ENCODE measurements at places on chromosomes 12 and 14.
A peak's percentile ranks its signal among the peaks of the same experiment; 100 is the strongest.

GRCh38 chr12:52612431-52613383 lies 5.7 kb downstream of the KRT73 start:
- no peak for DNase-seq

GRCh38 chr12:57577981-57578758 lies 12.8 kb upstream of the PIP4K2C start:
- DNase-seq = no peak

DNA sequence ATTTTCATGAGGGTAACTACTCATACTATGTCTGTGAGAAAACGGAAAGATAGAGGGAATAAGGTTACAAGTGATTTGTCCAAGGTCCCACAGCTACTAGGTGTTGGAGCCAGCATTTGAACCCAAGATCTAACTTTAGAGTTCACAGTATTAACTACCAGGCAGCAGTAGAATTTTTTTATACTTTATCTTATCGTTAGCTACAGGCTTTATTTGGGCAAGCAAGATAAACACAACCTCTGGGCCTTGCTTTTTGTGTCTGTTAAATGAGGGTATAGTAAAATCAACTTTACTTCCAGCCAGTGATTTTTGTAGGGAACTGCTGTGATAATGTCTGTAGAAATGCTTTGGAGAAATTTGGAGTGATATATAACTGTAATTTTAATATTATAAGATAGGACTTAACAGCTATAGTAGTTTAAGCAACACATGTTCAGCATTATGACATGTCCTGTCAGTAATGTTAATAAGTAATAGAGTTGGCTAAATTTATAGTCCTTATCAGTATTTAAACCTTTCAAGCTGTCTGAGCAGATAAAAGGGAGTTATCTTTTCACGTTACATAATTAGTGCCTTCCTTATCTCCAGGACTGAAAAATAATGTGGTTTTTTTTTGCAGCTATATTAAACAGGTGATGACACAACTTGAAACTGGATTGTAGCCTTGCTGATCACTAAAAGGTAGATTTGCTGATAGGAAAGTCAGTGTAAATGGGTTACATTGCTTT lies 12.8 kb downstream of the LEMD3 start:
- DNase-seq = no peak

DNA sequence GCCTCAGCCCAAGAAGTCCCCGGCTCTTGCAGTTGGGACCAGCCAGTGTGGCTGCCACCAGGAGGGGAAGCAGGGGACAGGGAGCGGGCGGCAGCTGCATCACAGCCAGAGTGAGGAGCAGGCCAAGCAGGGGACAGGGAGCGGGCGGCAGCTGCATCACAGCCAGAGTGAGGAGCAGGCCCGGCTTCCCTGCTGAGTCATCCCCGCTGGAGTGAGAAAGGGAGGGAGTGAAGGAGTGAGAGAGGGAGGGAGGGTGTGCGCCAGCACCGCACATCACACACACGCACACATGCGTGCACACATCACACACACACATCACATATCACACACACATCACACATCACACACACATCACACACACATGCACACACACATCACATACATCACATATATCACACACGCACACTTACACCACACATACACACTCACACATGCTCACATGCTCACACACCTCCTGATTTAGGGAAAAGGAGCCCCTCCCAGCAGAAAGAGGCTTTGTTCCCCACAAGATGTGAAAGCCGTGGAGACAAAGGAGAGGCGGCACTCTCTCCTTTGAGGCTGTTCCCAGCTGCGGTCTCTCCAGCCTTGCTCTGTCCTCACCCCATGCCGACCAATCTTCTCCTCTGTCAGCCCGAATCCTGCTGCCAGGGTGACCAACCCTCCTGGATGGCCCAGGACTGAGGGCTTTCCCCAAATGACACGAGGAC lies 16.7 kb upstream of the ZDHHC22 start:
- DNase-seq = peak; percentile 79

Data from EH (cell line).